Central memory CD4-positive, alpha-beta T cell (primary cell): ENCODE measurements at places on chromosomes 3 and 15.

- no peak for DNase-seq
These were observed 32.1 kb upstream of the PCSK6 start for GRCh38 chr15:101521591-101521990.

GRCh38 chr3:25424614-25425013 lies 3.4 kb upstream of the RARB start:
- DNase-seq: no peak

- no peak for DNase-seq
These were observed 34.8 kb upstream of the RAB6B start for GRCh38 chr3:133930341-133930933.

DNA sequence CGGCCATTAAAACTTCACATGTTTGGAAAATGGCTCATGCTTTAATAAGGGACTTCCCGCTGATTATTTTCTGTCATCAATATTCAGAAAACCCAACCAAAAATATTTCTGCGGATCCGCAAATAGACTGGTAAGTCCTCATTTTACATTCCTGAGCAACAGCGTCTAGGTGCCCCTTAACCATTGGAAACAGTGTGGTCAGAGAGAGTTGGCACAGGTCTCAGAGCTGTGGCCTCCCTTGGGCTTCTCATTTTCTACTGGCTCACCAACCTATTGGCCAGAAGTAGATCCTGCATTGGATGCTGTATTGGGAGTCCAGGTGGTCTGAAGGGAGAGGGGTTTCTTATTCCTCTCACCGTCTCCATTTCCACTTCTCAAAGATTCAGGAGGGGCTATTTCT lies 348.1 kb upstream of the DCBLD2 start:
- DNase-seq: no peak

GRCh38 chr3:94615275-94616065 lies 552.6 kb downstream of the NSUN3 start:
- DNase-seq: no peak
